Ureter (tissue), 1 donor: ENCODE measurements at places on chromosomes 1 and 21.

DNA sequence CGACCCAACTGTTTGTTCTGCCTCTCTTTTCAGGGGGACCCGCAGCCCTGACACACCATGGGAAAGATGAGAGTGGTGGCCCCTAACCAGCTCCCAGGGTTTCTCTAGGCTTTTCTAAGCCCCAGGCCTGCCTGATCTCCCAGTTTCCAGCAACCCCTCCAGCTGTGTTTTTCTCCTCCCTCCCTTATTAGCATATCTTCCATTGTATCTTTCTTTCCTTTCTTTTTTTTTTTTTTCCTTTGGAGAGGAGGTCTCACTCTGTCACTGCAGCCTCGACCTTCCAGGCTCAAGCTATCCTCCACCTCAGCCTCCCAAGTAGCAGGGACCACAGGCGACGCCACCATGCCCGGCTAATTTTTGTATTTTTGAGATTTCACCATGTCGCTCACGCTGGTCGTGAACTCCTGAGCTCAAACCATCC lies 1.8 kb upstream of the CERS2 start:
- no peak for DNase-seq

DNA sequence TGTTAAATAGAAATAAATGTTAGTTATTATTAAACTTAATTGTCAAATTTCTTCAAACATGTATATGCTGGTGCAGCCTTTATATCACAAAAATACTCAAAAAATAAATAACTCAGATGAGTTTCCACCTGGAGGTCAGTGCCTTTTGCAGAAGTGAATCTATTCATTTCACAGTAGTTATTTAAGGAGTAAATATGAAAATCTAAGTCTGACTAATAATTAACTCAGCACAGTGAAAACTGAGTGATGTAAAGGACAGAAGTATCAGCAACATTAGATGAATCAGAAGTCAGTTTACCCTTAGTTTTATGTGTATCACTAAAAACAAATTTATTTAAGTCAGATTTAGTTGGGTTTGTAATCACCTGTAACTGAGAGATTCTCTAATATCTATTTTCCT lies 2135.4 kb downstream of the MRPL39 start:
- no peak for DNase-seq

DNA sequence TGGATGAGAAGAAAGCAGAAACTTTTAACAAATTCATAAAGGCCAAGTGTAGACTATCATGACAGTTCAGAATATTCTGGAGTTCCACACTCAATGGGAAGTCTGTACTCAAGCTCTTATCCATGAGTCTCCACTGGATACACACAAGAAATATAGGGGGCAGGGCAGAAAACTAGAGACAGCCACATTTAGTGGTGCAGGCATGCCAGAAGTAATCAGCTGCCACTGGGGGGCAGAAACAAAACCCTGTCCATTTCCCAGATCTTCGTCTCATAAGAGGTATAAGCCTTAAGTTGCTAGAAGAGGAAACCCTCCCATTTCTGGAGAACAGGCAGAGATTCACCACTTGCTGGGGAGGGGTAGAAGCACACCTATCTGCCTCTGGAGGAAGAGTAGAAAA lies 166.8 kb upstream of the GALNT2 start:
- no peak for DNase-seq

DNA sequence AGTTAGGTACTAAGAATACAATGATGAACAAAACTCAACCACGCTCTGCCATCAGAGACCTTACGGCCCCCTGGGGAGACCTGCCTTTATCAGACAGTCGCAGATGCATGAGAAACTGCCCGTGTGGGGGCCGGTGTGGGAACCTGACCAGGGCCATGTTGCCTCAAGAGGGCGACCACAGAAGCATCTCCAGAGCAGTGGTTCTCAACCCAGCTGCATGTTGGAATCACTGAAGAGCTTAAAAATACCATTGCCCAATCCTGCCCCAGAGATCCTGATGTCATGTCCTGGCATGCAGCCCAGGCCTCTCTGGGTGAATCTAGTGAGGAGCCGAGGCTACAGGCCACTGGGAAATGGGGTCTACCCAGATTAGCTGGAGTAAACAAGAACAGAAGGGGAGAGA lies 108.7 kb downstream of the PRDM2 start:
- DNase-seq: peak; percentile 59

DNA sequence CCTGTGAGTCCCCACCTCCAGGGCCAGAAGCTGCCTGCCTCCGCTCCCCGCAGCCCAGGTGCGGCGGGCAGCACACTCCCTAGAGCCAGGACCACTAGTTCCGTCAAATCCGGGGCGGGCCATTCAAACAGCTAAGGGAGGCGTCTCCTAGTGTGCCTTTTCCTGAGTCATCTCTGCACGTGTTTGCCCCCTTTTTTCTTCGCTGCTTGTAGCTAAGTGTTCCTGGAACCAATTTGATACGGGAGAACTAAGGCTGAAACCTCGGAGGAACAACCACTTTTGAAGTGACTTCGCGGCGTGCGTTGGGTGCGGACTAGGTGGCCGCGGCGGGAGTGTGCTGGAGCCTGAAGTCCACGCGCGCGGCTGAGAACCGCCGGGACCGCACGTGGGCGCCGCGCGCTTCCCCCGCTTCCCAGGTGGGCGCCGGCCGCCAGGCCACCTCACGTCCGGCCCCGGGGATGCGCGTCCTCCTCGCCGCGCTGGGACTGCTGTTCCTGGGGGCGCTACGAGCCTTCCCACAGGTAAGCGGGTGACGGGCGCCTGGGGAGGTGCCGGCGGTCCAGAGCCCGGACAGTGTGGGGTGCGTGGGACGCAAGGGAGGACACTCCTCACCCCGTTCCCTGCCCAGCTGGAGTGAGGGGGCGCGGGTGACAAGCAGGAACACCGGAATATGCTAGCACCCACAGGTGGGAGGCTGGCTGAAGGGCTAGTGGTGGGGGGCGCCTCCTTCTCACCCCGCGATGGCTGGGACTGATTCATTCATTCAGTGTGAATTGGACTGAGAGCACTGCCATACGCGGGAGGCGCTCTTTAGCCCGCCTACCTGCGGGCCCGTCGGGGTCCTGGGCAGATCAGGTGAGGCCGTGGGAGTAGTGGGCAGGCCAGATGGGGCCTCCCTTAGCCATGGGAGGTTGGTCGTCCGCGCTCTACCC lies at the start of gene TNFRSF8:
Gene TNFRSF8 (plus strand): TSS at position 163 of the 932 bp plus-strand sequence. CDS start 296 bp downstream, at position 459.
- DNase-seq: no peak

DNA sequence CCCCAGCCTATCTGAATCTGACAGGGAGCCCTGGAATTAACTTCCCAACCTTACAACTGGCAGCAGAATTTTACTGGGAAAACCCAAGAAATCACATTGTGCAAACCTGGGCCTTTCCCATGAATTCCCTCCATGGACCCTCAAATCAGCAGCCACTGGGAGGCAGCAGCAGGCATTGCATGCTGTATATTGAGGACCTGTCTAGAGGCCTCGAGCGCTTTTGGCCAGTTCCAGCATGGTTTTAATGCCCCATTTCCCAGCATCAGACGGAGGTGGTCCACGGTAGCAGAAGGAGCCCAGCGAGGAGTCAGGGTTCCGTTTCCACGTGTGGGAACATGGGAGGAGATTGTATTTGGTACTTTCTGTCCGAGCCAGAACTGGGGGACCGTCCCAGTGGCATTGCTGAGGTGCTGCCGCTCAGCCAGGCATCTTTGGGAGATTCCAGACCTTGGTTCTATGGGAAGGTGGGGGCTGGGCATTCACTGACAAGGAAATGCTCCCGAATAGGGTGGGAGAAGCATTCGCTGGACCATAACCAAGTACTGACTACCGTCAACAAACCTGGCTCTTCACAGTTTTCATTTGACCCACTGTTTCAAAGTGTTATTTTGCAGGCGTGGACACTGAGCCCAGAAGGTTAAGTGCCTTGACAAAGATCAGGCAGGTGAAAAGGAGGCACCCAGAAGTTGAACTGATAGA lies 15.9 kb downstream of the BMP8A start:
- DNase-seq: no peak

- no peak for DNase-seq
These were observed 730.7 kb upstream of the ADGRL4 start for GRCh38 chr1:79737193-79737592.

GRCh38 chr1:244296003-244296402 lies 155.7 kb downstream of the ADSS2 start:
- no peak for DNase-seq

DNA sequence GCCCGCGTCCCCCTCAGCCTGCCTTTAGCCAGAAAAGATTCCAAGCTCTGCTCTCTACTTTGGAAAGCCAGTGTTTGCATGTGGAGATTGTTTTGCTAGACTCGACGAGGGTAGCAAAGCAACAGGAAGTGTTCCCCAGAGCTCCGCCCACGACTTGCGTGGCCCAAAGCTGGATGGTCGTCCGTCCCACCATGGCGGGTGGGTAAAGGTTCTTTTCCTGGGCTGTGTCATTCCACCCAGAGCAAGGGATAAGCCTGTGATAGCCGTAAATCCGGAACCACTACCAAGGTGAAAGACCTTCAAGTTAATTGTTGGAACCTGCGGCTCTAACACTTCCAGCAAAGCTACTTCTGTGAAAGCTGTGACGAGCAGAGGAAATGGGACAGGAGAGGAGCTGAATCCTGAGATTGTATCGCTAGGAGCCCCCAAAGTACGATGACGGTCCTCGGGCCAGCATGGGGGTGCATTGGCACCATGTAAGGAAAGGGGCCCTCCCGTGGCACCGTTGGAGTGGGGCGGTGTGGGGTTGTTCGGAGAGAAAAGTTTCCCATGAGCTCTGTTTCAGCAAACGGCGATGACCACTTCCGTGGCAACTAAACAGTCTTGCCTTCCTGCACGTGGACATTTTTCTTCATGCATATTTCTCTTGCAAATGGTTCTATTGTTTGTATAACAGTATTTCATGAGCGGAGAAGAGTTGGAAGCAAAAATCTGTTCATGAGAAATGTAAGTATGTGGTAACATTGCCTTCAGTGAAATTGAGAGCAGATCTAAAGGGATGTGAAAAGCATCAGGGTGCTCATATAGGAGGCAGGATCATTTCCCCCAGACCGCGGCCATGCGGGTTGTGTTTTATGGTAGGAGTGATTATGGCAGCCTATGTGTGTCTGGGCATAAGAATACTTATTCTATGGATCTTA lies 8.4 kb downstream of the MX2 start:
- no peak for DNase-seq

DNA sequence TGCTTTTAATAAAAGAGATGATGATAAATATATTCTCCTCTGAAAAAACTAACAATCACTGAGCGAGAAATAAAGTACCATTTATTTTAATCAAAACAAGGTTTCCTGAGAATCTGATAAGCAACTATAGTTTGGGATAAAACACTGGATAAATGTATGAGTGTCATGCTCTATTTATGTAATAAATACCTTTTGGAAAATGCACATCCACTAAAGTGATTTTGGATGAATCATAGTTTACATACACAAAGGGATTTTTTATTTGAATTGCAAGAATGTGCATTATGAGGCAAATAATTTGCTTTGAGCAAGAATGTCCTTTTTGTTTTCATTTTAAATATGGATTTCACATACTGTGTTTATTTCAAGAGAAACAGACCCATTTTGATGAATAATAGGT lies 1483.5 kb downstream of the MRPL39 start:
- DNase-seq: no peak

DNA sequence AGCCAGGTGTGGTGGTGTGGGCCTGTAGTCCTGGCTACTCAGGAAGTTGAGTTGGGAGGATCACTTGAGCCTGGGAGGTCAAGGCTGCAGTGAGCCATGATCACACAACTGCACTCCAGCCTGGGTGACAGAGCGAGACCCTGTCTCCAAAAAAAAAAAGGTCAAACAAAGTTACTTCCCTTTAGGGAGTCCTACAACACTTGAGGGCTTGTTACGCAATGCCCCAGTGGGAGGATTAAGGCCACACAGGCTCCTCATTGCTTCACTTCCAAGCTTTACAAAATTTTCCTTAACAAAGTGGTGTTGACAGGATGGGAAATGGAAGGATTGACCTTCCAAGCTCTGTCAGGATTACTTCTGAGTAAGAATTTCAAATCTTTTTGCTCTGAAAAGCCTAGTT lies 6.2 kb upstream of the EXTL1 start:
- no peak for DNase-seq

- peak; percentile 66 for DNase-seq
These were observed at the start of gene DNAJC6 for GRCh38 chr1:65309304-65310077. Gene DNAJC6, plus strand, starts transcription at chr1:65309543. Its CDS starts 203 bp downstream, at chr1:65309746.

GRCh38 chr1:54439550-54440223 lies 33.5 kb upstream of the SSBP3 start:
- DNase-seq: no peak

- DNase-seq: no peak
These were observed 51.9 kb downstream of the DISP3 start for GRCh38 chr1:11530731-11531311.

- no peak for DNase-seq
These were observed 1.7 kb downstream of the HHAT start for GRCh38 chr1:210330279-210330866.

GRCh38 chr1:89351597-89352311 lies 12.1 kb upstream of the GBP6 start:
- DNase-seq: no peak

GRCh38 chr1:145886816-145887215 lies 1.1 kb upstream of the ANKRD35 start:
- DNase-seq: no peak

DNA sequence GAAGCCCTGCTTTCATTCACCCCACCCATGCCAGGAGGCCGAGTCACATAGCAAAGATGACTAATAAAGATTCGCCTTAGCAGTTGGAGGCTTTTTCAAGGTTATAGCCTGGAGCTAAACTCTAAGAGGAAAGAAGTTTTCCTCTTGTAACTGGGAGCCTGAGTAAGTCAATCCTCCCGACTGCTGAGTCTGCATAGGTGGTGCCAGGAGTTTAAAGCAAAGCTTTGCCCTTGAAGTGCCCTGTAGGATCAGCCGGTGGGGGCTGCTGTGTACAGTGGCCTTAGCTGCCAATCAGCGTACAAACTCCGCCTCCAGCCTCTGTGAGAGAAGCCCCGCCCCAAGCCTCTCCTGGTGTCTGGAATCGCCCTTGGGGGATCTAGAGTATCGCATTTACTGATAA lies 147.5 kb upstream of the SPATA6 start:
- no peak for DNase-seq

GRCh38 chr1:178960482-178961240 lies 65.0 kb upstream of the FAM20B start:
- no peak for DNase-seq

- no peak for DNase-seq
These were observed 616 bp downstream of the TAF12 start for GRCh38 chr1:28642056-28642846.

DNA sequence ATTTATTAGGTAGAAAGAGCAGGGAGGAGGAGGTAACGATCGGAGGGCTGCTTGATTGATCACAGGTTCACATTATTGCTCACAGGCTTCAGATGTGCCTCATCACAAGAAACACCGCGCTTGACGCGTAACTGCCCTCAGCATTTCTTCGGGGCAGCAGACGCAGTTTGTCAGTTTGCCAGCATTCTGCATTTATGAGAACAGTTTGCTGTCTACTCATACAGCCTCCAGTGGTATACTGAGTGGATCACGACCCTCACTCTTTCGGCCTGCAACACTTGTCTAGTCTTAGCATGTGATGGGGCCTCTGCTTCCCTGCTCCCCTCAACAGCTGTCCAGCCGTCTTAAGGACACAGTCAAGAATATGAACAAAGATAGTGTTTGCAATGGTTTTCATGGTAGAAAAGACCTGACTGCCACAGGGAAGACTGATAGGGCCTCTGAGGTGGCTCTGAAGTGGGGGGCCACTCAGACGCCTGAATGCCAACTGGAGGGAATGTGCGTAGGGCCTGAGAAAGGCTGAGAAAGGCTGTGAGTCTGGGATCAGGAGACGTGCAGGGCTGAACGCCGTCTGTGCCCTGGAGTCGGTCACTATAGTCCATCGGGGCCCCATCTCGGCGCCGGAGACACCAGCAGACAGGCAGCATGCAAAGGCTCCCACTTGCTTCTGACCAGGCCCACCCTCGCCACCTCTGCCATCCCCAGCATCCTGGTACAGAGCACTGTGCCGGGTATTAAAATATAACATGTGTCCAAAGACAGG lies 45.0 kb downstream of the UBE2G2 start:
- DNase-seq: no peak
